CD4-positive, CD25-positive, alpha-beta regulatory T cell (primary cell): ENCODE measurements at places on chromosomes 7 and 10. TPM values are rescaled to one million over a fixed set of nuclear protein-coding genes. Genes with fewer than 3 reads are reported as not detected.
A peak's percentile ranks its signal among the peaks of the same experiment; 100 is the strongest.

DNA sequence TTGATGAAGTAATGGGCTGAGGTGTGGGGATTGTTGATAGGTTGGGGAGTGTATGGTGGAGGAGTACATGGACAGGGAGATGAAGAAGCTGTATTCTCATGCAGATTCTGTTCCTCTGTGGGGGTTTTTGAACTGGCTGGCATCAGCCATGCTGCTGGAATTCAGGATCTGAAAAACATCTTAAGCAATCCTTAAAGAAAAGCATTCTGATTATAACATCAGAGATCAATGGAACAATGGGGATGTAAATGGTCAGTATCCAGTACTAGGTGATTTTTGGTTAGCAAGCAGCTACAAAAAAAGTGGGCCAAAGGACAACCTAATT, 247.5 kb upstream of the GALNT17 start:
- H3K4me3 ChIP-seq, result no peak overlapping the region
- DNase-seq, result no peak
- no peaks in the 10 kb centered on the region for H3K27me3 ChIP-seq
- no peaks in the 10 kb centered on the region for H3K36me3 ChIP-seq
- no peaks in the 10 kb centered on the region for H3K4me1 ChIP-seq

DNA sequence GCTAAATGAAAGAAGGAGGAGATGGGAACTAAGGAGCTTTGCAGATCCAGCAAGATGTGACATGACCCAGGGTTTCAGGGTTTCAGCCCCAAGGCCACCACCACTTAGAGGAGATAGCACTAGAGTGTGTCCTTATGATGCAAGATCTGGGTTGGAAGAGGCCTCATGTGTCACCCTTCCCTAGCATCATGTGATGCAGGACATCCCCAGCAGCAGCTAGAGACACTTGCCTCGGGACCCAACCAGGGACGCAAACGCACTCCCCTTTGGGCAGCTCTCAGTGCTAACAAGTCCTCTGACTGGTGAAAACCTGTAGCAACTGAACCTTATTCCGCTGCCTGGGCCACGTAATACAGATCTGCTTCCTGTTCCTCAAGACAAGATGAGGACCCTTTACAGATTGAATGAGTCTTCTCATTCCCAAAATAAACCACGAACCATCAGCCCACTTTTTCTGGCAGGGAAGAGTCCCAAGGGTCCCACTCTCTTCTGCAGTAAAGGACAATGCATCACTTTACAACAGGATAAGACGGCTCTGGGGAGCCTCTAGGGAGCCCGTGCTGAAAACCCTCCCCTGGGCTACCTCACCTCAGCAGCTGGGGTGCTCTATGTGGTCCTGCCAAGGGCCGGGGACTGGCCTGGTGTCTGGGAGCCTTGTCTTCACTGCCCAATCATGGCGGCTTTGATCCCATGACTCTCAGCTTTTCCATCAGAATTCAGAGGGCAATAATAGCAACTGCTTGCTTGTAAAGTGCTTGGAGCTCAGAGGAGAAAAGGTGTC, 44.8 kb upstream of the GDF10 start:
- H3K27ac ChIP-seq, result no peak overlapping the region
- H3K4me1 ChIP-seq, result peaks cover 9% of the 10 kb centered on the region
- no peaks in the 10 kb centered on the region for H3K27me3 ChIP-seq
- no peaks in the 10 kb centered on the region for H3K36me3 ChIP-seq
- DNase-seq, result no peak

DNA sequence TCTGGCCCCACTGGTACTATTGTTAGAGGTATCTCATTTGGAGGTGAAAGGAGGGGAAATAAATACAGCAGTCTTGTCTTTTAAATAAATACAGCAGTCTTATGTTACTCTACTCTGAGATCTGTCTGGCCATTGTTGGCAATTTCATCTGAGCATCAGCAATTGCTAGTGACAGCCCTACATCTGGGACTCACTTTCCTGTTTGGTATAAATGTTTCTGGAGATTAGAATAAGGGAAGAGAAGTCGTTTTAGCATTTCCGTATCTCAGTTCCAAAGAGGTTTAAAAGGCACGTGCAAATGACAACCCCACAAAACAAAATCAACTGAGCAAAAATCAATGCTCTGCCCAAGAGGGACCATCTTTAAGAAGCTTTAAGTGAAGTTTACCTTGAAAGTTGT, 18.1 kb upstream of the CNNM2 start:
- no peak for DNase-seq
- no peak overlapping the region for H3K27ac ChIP-seq
- no peaks in the 10 kb centered on the region for H3K27me3 ChIP-seq
- no peak overlapping the region for H3K4me3 ChIP-seq
- H3K4me1 ChIP-seq, result no peaks in the 10 kb centered on the region

GRCh38 chr10:125030567-125031197, 88.8 kb downstream of the ZRANB1 start:
- H3K27me3 ChIP-seq, result no peaks in the 10 kb centered on the region
- H3K4me3 ChIP-seq, result no peak overlapping the region
- DNase-seq, result no peak
- H3K27ac ChIP-seq, result no peak overlapping the region

DNA sequence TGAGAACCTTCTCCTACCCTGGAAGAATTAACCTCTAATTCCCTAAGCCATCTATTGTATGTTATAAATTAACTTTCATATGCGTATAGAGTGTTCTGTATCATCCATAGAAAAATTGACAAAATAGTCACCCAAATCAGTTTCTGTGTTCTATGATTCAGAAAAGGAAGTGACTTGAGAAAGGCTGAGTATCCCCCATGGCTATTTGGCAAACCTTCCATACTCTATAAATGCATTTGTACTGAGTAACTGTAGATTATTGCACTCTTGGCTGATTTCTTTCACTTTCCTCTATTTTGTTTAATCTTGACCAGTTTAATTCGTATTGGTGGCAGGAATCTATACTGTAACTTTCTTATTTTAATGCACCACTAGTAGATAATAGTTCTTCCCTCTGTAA, 182.2 kb downstream of the HTR7 start:
- H3K36me3 ChIP-seq, result no peaks in the 10 kb centered on the region
- DNase-seq, result no peak
- no peaks in the 10 kb centered on the region for H3K4me1 ChIP-seq
- no peaks in the 10 kb centered on the region for H3K27me3 ChIP-seq

GRCh38 chr10:32379950-32380551, 33.1 kb upstream of the EPC1 start:
- DNase-seq, result no peak
- H3K4me1 ChIP-seq, result peaks cover 21% of the 10 kb centered on the region
- no peaks in the 10 kb centered on the region for H3K36me3 ChIP-seq
- peak overlapping the region; percentile 95 for H3K4me3 ChIP-seq
- no peaks in the 10 kb centered on the region for H3K27me3 ChIP-seq
- H3K27ac ChIP-seq, result peak overlapping the region; percentile 89

DNA sequence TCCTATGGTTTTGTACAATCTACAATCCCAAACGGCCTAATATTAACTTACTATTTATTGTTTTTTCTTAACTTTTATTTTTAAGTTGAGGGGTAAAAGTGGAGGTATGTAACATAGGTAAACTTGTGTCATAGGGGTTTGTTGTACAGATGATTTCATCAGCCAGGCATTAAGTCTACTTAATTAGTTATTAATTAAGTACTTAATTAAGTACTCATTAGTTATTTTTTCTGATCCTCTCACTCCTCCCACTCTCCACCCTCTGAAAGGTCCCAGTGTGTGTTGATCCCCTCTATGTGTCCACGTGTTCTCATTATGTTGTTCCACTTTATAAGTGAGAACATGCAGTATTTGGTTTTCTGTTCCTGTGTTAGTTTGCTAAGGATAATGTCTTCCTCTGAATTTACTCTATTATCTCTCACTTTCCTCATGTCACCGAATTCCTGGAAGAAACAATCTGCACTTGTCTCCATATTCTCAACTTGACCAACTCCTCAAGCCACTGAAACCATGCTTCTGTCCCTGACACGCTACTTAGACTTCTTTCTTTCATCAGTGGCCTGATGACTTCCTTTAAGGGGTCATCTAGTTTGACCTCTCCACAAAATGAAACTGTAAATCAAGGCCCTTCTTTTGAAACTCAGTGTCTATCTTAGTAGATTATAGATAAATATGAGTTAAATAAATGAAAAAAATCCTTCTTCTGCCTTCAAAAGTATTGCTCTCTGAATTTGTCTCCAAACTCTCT, 9.1 kb downstream of the CACNA2D1 start:
- no peak overlapping the region for H3K27ac ChIP-seq
- no peaks in the 10 kb centered on the region for H3K36me3 ChIP-seq
- H3K4me1 ChIP-seq, result no peaks in the 10 kb centered on the region
- no peaks in the 10 kb centered on the region for H3K27me3 ChIP-seq

GRCh38 chr10:125392609-125393008, 232.2 kb upstream of the CTBP2 start:
- no peak overlapping the region for H3K27ac ChIP-seq
- no peaks in the 10 kb centered on the region for H3K36me3 ChIP-seq
- H3K4me3 ChIP-seq, result no peak overlapping the region

DNA sequence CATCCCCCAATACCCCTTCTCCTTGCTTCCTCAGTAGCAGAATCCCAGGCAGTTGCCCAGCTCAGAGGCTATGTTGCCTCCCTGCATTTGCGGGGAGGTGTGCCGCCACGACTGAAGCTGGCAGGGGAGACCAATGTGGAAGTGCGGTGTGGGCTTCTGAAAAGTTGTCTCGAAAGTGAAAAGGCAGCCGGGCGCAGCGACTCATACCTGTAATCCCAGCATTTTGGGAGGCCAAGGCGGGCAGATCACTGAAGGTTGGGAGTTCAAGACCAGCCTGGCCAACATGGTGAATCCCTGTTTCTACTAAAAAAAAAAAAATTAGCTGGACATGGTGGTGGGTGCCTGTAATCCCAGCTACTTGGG, 15.9 kb upstream of the PFKFB3 start:
- H3K36me3 ChIP-seq, result no peaks in the 10 kb centered on the region
- H3K27ac ChIP-seq, result no peak overlapping the region
- H3K4me1 ChIP-seq, result no peaks in the 10 kb centered on the region
- H3K27me3 ChIP-seq, result no peaks in the 10 kb centered on the region
- DNase-seq, result no peak

DNA sequence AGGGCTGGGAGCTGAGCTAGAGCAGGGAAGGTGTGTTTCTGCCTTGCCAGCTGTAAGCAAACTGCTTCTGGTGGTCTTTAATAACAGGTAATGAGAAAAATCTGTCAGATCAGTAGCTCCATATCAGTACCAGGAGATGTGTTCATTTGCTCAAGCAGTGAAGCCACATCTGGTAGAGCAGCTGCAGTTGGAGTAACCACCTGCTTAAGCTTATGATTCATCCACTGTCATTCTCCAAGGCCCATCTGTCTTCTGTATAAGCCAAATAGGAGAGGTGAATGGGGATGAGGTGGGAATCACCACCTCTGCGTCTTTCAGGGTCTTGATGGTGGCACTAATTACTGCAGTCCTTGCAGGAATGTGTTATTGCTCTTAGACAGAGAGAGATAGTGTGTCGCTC, 18.4 kb upstream of the COBL start:
- H3K4me3 ChIP-seq, result no peak overlapping the region
- DNase-seq, result no peak
- no peaks in the 10 kb centered on the region for H3K36me3 ChIP-seq
- H3K4me1 ChIP-seq, result no peaks in the 10 kb centered on the region
- H3K27ac ChIP-seq, result no peak overlapping the region

GRCh38 chr7:93364806-93365205, 132.6 kb downstream of the VPS50 start:
- H3K36me3 ChIP-seq, result no peaks in the 10 kb centered on the region
- no peaks in the 10 kb centered on the region for H3K4me1 ChIP-seq
- no peak for DNase-seq
- no peak overlapping the region for H3K4me3 ChIP-seq
- peaks cover 4% of the 10 kb centered on the region for H3K27me3 ChIP-seq

DNA sequence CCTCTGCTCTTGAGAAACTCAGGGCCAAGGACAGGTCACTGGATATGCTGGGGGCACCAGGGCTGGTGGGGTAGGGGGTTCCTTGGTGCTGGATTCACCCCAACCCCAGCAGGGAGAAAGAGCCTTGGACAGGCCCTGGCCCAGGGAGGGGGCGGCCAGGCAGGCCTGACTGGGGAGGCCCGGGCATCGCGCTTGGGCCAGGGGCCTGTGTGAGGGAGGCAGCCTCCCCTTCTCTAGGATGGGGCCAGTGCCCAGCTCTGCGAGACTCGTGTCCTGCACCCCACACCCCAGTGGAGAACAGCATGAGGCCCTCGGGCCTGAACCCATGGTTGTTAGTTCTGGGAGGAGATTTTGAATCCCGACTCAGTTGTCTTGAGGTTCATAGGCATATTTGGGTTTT, 217.1 kb downstream of the ZNF248 start:
- no peaks in the 10 kb centered on the region for H3K4me1 ChIP-seq
- no peaks in the 10 kb centered on the region for H3K27me3 ChIP-seq

DNA sequence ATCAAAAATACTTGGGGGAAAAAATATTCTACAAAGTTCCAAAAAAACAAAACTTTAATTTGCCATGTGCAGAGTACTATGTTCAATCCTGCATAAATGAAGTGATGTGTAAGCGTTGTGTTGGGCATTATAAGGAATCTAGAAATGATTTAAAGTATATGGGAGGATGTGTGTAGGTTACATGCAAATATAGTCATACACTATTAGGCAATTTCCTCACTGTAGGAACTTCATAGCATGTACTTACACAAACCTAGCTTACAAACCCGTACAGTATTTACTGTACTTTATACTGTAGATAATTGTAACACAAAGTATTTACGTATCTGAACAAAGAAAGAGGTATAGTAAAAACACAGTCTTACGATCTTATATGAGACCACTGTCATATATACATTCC, 72.3 kb downstream of the NRBF2 start:
- peaks cover 36% of the 10 kb centered on the region for H3K4me1 ChIP-seq
- peak overlapping the region; percentile 79 for H3K4me3 ChIP-seq
- no peaks in the 10 kb centered on the region for H3K27me3 ChIP-seq
- peaks cover 32% of the 10 kb centered on the region for H3K36me3 ChIP-seq
- no peak for DNase-seq

FEZF1 gene
- total RNA-seq, result not detected

PCLO gene
- total RNA-seq, result not detected

FOXI2 gene
- not detected for total RNA-seq

COL17A1 gene
- total RNA-seq, result not detected

NUDT13 gene
- 1.8 TPM for total RNA-seq

SFRP4 gene
- total RNA-seq, result not detected

AKR1B15 gene
- total RNA-seq, result not detected

RBP4 gene
- not detected for total RNA-seq

PAX4 gene
- not detected for total RNA-seq

GPAM gene
- total RNA-seq, result 4.2 TPM
